ENCODE measurements at places on chromosomes 7 and 10.

DNA sequence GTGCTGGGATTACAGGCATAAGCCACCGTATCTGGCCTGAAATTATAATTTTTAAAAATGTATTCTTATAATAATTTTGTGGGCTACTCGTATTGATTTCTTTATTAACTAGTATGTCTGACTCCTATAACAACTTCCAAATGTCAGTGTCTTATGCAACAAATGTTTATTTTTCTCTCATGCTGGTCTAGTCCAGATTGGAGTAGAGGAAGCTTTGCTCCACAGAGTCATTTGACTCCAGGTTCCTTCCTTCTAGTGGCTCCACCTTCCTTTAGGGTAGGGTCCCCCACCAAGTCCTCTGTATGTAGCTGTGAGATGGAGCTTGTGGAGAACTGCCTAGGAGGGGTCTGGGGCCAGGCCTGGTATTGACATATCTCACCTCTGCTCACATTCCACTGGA, 8.7 kb downstream of the CEP55 start:
- no peak for DNase-seq

DNA sequence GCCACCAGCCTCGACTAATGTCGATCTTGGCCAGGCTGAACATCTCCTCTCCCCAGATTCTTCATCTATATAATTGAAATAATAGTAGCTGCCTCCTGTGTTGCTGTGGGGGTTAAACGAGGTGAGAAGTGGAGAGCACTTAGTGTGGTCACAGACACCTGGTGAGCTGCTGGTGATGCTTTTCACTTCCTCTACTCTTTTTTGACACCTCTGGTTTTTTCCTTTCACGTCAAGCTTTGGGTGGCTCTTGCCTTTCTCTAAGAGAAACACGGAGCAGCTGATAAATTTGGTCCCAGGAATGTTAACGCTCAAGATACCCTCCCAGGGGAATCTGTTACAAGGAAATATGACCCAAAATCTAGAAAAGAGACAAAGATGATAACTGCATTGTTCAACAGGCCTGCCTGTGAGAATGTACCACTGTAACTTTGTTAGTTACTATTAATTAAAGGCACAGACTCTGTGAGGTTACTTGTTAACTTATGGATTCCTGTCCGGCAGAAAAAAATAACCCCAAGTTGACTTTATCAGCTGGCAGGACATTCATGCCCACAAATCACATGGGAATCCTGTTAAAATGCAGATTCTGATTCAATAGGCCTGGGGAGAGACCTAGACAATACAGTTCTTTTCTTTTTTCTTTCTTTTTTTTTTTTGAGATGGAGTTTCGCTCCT, 9.5 kb upstream of the NPFFR1 start:
- no peak for DNase-seq

GRCh38 chr10:3758491-3758970, 26.5 kb downstream of the KLF6 start:
- DNase-seq, result no peak

- DNase-seq, result no peak
These were observed 13.9 kb downstream of the CHAT start for GRCh38 chr10:49627644-49628247.

DNA sequence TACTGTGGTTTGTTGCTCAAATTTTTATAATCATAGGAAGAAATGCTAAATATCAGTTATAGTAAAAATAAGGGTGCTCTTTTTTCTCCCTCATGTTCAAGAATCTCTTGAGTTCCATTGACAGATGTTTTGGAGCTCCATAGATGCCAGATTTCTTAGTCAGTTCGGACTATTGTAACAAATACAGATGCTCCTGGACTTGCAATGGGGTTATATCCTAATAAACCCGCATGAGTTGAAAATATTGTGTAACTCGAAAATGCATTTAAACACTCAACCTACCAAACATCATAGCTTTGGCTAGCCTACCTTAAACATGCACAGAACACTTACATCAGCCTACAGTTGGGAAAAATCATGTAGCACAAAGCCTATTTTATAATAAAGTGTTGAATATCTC, 100.7 kb upstream of the CSTF2T start:
- no peak for DNase-seq
